AG20443 (cell line): ENCODE measurements at places on chromosomes 2 and 18.

DNA sequence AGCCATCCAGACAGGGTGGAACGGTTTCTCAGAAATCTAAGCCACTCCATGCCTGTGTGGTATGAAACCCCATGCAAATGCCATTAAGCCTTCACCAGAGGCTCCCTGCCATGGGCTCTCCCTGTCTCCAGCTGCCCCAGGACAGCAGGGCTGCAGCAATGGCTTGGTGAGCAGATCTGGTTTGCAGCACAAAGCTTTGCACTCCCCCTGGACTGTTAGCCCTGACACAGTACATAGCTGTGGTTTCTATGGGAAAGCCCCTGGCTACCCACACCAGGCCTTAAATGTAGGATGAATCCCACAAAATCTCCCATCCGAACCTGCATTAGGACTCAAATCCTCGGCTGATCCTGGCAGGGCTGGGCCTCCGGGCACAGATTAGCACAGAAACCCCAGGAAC lies 291.6 kb downstream of the TNS1 start:
- peak; percentile 54 for DNase-seq

GRCh38 chr18:61127714-61128467 lies 205.3 kb upstream of the CDH20 start:
- DNase-seq: no peak

DNA sequence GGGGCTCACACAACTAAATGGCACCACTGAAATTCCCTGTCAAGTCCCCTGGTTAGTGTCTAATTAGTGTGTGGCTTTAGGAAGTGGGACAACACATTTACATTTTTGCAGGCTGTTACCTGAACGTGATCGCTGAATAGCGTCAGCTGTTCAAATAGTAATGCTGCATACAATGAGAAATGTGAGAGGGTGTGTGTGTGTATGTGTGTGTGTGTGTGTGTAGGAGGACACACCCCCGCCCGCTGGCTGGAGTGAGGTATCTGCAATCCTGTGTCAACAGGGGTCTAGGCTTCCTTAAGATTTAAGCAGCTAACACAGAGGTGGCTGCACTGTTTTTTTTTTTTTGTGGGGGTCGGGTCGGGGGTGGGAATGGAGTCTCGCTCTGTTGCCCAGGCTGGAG lies 4.8 kb upstream of the LYPD6B start:
- no peak for DNase-seq

DNA sequence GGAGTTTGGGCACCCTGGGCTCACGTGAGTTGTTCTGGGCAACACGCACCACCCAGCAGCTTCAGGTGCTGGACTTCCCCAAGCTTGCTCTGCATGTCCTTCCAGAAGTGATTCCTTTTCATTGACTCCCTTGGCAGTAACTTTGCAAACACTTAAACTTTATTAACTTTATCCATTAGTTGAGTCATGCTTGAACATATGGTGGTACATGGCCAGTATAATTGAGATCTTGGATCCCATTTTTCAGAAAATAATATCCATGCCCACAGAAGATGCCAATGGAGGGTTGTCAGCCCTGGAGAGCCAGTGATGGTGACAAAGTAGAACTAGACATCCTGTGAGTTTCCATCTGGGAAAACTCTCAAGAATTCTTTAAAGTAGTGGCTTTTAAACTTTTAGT lies 144.2 kb downstream of the COPS8 start:
- DNase-seq: no peak

- no peak for DNase-seq
These were observed 235.6 kb downstream of the ICOS start for GRCh38 chr2:204172145-204172600.

DNA sequence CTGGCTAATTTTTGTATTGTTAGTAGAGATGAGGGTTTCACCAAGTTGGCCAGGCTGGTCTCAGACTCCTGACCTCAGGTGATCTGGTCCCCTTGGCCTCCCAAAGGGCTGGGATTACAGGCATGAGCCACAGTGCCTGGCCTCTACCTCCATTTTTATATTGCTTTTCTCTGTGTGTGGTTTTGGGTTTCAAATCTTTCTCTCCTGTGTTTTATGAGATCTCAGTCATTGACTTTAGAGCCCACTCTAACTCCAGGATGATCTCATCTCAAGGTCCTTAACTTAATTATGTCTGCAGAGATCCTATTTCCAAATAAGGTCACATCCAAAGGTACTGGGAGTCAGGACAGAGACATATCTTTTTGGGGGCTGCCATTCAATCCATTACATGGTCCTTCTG lies 24.7 kb downstream of the ARL4C start:
- DNase-seq: no peak

GRCh38 chr2:118223992-118224894 lies 136.0 kb downstream of the INSIG2 start:
- peak; percentile 36 for DNase-seq

GRCh38 chr2:169069341-169069740 lies at the start of gene DHRS9:
DHRS9 (plus strand) TSS chr2:169069563; CDS start chr2:169081582, 12,019 bp downstream.
- DNase-seq: peak; percentile 15

- peak; percentile 59 for DNase-seq
These were observed 84.9 kb upstream of the EPB41L3 start for GRCh38 chr18:5628512-5629255.

DNA sequence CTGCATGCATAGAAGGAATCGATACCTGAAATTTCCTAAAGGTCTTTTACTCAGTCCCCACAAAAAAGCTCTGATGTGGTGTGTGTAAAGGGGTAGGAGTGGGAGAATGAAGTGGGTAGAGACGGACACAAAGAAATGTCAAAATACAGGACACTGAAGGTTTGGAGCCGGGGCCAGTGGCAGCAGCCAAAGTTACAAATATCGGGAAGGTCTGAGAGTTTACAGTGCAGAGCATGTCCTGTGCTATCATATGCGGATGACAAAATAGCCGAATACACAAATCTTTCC lies 89.9 kb upstream of the STON1 start:
- DNase-seq: no peak

DNA sequence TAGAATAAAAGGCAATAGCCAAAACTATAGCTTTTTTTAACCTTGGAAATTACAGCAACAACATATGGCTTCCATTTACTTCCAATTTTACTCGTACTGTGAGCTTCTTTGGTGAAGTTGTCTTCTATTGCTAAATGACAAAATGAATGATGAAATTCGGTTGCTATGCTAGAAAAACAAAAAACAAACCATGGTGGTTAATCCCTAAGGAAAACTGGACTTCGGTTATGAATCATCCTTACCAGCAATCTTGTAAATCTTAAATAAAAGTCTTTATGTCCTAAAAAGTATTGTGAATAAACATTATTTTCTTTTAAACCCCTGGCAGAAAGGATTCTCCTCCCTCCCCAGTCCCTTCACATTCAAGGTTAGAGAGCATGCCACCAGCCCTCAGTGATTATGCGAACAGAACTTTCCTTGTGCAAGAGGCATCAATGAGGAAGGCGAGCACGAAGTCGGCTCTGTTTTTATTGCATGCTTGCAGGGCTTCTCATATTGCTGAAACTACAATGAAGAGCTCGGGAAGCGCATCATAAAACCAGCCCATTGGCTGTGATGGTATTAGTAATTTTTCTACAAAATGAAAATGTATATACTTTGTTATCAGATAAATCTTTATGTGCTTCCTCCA lies 62.9 kb downstream of the ZNF521 start:
- peak; percentile 63 for DNase-seq

GRCh38 chr2:160068906-160069305 lies 6.5 kb upstream of the PLA2R1 start:
- DNase-seq: no peak

- no peak for DNase-seq
These were observed 678.0 kb downstream of the RNF144A start for GRCh38 chr2:7595206-7595605.

- DNase-seq: no peak
These were observed 868 bp upstream of the PKDCC start for GRCh38 chr2:42046819-42047487.

DNA sequence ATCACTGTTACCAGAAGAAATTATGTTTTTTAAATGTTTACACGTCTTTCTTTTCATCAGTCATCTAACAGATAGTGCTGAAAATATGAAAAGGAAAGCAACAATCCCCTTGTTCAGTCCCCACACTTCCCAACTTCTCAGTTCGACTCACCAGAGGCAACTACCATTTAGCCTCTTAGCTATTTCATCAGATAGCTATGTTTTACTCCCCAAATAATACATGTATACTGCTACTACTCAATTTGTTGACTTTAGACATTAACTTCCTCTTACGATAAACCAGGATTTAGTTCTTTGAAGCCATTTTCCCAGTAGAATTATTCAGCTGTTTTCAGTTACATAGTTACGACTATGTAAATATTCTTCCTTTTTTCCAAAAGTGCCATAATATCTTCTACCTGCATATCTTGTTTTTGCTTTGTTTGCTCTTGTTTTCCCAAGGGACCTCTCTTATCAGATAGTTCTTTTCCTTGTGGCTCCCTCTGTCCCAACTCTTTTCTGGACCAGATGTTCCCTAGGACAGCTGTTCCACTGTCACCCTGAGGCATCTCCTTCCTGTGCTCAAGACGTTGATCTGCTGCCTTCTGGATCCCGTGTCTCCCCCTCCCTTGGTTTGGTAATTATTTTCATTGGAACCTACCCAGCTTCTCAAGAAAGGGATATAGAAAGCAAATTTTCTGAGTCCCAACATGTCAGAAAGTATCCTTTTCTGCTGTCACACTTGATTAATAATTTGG lies 289.3 kb upstream of the TANK start:
- peak; percentile 20 for DNase-seq

GRCh38 chr2:75311993-75312392 lies 112.7 kb upstream of the TACR1 start:
- no peak for DNase-seq

GRCh38 chr2:191036363-191036762 lies 22.4 kb upstream of the STAT1 start:
- DNase-seq: no peak

GRCh38 chr18:49172246-49172645 lies 221.5 kb upstream of the SMAD7 start:
- DNase-seq: no peak

GRCh38 chr2:237227592-237228280 lies 142.0 kb downstream of the COPS8 start:
- peak; percentile 73 for DNase-seq

DNA sequence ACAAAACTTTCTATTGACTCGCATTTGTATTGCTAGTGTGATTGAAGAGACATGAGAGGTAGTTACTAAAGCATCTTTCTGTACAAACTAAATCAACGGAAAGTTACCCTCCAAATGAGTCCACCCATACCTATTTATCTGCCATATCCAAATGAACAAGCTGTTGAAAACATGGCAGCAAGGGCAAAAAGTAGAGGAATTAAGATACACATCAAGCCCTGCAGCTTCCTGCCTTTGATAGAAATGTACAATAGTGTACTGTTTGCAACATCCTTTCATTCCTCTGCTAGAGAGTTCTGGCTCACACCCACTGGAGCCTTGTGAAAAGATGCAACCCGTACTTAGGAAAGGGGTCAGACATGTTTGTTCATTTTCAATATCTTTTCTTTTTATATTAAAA lies 122.5 kb downstream of the ERBB4 start:
- DNase-seq: no peak

DNA sequence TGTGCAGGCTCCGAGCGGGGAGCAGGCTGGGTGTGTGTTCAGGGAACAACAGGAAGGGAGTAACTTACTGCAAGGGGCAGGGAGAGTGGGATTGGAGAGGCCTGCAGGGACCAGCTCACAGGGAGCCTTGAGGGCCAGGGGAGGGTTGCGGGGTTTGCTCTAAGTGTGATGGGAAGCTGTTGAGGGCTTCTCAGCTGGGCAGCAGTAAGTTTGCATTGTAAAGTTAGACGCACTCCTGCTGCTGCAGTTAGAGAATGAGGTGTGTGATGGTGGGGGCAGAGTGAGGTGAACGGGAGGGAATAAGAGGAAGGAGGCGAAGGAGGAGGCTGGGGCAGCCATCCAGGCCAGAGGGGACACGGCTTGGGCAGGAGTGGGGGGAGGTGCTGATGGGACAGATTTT lies 53.4 kb downstream of the BOLA3 start:
- DNase-seq: no peak

- peak; percentile 31 for DNase-seq
These were observed 8.3 kb upstream of the YWHAQ start for GRCh38 chr2:9639000-9639602.

- peak; percentile 77 for DNase-seq
These were observed 62.9 kb downstream of the RPL31 start for GRCh38 chr2:101064868-101065549.

DNA sequence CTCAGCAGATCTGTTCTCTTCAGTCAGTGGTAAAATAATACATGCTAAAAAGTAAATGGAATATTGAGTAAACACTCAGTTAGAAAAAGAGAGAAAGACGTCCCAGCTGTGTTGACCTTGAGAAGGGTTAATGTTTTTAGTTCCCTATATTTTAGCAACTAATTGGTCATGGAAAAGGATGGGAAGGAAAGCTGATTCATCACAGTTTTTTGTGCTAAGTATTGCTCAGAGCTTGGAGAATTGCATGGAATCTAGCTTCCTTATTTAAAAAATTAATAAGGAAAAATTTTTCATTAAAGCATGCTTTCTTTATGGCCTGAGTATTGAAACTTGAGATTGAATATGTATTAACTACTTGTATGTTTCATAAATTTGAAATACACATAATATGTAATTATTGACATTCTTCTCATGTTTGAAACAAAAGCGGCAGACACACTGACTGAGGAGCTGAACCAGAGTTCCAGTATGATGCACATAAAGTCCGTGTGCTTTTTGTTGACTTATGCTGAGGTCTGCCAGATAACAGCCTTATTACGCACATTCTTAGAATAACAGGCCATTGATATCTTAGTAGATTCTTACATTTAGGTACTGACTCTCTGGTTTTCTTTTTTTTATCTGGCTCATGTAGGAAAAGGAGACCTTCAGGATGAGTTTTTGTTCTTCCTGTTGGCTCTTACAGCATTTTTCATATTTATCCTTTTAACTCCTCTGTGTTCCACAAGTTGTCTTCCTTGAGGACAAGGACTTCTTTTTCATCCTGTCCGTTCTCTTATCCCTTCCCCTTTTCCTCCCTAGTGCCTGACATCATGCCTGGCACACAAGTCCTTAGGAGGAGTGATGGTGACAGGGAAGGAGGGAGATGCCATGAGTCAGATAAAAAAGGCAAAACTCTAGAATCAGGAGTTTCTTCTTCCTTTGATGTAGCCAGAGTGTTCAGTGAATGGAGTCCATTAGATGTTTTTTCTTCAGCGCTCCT lies 194.1 kb downstream of the PTPRM start:
- no peak for DNase-seq

- no peak for DNase-seq
These were observed 54.2 kb downstream of the INPP4A start for GRCh38 chr2:98498703-98499440.
